ENCODE measurements at places on chromosomes 1 and 21. TPM values are rescaled to one million over a fixed set of nuclear protein-coding genes. Genes with fewer than 3 reads are reported as not detected.
A peak's percentile ranks its signal among the peaks of the same experiment; 100 is the strongest.

The KRTAP21-2 gene
- not detected for total RNA-seq

DNA sequence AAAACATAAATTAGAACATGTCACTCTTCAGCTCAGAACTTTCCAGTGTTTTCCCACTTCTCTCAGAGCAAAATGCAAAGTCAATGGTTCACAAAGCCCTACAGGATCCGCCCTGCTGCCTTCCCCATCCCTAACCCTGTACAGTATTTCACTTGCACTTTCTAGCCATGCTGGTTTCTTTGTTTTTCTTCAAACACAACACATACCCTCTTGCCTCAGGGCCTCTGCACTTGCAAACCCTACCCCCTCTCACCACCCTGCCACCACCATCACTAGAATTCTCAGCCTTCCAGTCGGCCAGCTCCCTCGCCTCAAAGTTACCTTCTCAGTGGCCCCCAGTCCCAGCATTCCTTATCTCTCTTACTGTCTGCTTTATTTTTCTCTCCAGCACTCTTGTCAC is 17.6 kb downstream of the TEX35 start:
- no peak overlapping the region for H3K27ac ChIP-seq
- peaks cover 9% of the 10 kb centered on the region for H3K4me1 ChIP-seq
- DNase-seq: no peak
- H3K4me3 ChIP-seq: no peak overlapping the region
- H3K27me3 ChIP-seq: no peaks in the 10 kb centered on the region

DNA sequence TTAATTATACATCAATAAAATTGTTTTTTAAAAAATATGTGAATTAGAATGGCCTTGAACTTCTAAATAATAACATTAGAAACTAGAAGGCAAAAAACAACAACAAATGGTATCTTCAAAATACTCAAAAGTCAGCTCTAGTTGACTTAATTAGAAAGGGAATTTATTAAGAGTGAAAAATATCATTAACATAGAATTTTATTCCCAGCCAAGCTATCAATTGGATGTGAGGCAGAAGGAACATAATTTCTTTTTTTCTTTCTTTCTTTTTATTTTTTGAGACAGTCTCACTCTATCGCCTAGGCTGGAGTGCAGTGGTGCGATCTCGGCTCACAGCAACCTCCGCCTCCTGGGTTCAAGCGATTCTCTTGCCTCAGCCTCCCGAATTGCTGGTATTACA is 51.2 kb upstream of the CAPZB start:
- H3K4me1 ChIP-seq: peaks cover 8% of the 10 kb centered on the region
- H3K4me3 ChIP-seq: no peak overlapping the region
- H3K27ac ChIP-seq: no peak overlapping the region
- H3K27me3 ChIP-seq: no peaks in the 10 kb centered on the region

GRCh38 chr1:170157820-170158219 is 12.1 kb downstream of the NTMT2 start:
- H3K27ac ChIP-seq: no peak overlapping the region
- DNase-seq: no peak
- peaks cover 10% of the 10 kb centered on the region for H3K4me1 ChIP-seq

DNA sequence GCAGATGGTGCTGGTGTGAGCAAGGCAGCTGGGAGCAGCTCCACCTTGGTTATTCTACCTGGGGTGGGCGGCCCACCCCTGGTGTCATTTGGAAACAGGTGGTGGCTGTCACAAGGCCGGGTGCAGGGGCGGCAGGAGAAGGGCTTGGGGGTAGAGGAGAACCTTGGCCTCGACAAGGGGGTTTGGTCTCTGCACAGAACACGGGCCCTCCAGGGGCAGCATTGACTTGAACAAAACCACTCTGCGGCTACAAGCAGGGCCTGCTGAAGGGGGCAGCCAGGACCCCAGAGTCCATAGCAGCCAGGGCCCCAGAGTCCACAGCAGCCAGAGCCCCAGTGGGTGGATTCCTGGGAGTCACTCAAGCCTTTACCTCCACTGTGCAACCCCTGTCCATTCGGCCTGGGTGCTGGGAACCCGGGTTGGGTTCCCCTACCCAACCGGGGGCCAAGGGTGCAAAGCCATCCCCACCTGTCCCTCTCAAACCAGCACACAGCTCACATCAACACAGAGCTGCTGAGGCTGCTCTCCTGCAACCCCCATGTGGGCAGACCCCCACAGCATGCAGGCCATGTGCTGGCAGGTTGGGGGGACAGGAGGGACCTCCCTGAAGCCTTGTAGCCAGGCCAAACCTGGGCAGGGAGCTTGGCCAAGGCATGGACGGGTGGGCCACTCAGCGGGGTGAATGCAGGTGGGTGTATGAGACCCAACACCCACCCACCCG is 7.7 kb downstream of the TRIM11 start:
- no peak overlapping the region for H3K27ac ChIP-seq
- no peak for DNase-seq
- no peaks in the 10 kb centered on the region for H3K27me3 ChIP-seq
- H3K4me1 ChIP-seq: peaks cover 3% of the 10 kb centered on the region
- H3K4me3 ChIP-seq: no peak overlapping the region

DNA sequence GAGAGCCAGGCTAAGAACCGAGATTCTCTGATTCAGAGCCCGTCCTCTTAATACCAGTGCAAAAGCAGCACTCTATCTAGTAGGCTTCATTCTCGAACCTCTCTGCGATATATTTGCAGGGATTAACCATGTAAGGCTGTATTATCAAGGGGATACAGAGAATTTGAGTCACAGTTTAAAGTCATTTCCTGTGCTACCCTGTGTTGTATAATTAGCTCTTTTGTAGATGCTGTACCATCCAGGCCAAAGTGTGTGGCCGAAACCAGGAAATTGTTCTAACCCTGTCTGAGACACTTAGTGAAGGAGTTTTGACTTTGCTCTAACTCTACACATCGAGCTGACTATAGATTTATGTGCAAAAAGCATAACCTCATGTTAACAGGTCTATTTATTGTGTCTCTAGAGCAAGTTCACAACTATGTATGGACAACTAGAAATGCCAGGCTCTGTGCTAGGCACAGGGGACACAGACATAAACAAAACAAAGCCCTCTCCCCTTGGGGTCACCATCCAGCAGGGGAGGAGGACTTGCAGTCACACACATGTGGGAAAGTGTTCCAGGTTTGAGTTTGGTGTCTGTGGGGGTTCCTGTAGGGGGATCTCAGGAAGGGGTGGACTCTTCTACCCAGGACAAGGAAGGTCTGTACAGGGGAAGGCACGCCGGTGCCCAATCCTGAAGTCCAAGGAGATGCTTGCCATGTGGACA is 182.2 kb downstream of the DHRS3 start:
- no peaks in the 10 kb centered on the region for H3K27me3 ChIP-seq
- H3K4me1 ChIP-seq: peaks cover 42% of the 10 kb centered on the region
- H3K27ac ChIP-seq: peak overlapping the region; percentile 77
- DNase-seq: no peak
- peaks cover 48% of the 10 kb centered on the region for H3K36me3 ChIP-seq

GRCh38 chr1:194118086-194118485 is 931.7 kb upstream of the B3GALT2 start:
- DNase-seq: no peak
- no peaks in the 10 kb centered on the region for H3K36me3 ChIP-seq
- H3K27ac ChIP-seq: no peak overlapping the region
- no peaks in the 10 kb centered on the region for H3K4me1 ChIP-seq
- H3K4me3 ChIP-seq: no peak overlapping the region
- H3K27me3 ChIP-seq: no peaks in the 10 kb centered on the region

The SERPINC1 gene
- total RNA-seq: not detected

DNA sequence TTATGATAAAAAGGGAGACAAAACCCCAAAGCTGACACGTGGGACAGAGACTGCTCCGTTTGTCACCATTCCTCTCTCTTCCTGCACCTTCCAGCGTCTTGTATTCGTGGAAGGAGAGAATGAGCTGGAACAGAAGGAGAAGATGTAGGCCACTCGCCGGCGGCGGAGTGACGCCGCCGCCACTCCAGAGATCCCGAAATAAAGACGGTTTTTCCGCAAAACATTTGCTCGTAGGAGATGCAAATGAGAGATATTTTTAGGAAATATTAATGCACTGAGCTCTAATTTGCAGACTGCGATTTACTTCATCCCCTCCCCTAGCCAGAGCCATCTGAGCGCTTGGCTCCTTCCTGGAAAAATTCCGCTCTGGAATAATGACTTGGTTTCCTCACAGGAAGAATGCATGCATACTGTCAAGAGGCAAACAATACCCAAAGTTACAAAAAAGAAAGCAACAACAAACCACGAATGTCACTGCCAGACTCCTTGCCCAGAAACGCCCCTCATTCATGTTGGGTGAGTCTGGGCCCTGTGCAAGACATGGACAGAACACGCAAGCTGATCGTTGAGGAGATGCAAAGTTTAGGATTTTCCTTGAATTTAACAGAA is 18.0 kb upstream of the ADARB1 start:
- no peaks in the 10 kb centered on the region for H3K36me3 ChIP-seq
- DNase-seq: no peak
- peaks cover 10% of the 10 kb centered on the region for H3K4me1 ChIP-seq
- peak overlapping the region; percentile 60 for H3K27ac ChIP-seq
- no peaks in the 10 kb centered on the region for H3K27me3 ChIP-seq
